Stimulated activated CD8-positive, alpha-beta memory T cell treated with anti-CD3 and anti-CD28 coated beads, Interleukin-4, amount 100 ng/mL, for 4 hours (primary cell): ENCODE measurements at places on chromosomes 5 and 9.

DNA sequence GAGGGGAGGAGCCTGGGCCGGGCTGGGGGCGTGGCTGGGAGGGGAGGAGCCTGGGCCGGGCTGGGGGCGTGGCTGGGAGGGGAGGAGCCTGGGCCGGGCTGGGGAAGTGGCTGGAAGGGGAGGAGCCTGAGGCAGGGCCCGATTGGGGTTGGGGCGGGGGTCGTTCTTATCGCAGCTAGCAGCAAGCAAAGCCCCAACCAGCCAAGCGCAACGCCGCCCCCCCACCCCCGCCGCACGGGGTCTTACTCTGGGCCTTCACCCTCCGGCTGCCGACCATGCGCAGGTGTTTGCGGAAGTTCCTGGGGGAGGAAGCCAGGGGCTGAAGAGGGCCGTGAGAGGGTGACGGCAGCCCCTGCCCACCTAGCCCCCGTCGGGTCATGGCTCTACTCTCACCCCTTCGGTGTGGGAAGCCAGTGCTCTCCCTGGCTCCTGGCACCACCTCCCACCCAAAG lies 5.0 kb downstream of the NSMF start:
- no peak for DNase-seq

GRCh38 chr9:88183798-88184495 lies 45.7 kb upstream of the SPATA31C2 start:
- no peak for DNase-seq

- no peak for DNase-seq
These were observed 124.6 kb upstream of the SARDH start for GRCh38 chr9:133862585-133863256.

- DNase-seq, result no peak
These were observed 92.2 kb downstream of the C5orf15 start for GRCh38 chr5:133876266-133876665.

GRCh38 chr5:146716636-146717035 lies 161.9 kb downstream of the PPP2R2B start:
- no peak for DNase-seq

- DNase-seq, result no peak
These were observed 17.9 kb downstream of the MYO10 start for GRCh38 chr5:16918156-16918555.

- no peak for DNase-seq
These were observed 374.9 kb downstream of the TLE1 start for GRCh38 chr9:81314490-81314889.

DNA sequence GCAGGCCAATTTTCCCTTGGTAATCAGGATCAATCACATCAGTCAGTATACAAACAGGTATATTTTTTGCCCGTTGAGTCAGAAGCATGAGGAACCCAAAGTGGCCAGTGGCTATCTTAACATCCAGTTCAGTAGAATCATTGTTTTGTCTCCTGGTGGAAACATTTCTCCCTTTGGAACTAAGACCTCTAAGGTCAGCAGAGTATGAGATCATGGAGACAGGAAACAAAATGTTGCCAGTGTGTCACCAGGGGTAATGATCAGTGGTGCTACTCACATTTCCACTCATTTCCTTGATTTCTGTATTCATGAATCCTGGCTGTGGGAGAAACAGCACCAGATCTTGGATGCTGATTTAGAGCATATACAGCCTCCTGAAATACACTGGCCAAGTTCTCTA lies 553.0 kb downstream of the CSNK1G3 start:
- no peak for DNase-seq

DNA sequence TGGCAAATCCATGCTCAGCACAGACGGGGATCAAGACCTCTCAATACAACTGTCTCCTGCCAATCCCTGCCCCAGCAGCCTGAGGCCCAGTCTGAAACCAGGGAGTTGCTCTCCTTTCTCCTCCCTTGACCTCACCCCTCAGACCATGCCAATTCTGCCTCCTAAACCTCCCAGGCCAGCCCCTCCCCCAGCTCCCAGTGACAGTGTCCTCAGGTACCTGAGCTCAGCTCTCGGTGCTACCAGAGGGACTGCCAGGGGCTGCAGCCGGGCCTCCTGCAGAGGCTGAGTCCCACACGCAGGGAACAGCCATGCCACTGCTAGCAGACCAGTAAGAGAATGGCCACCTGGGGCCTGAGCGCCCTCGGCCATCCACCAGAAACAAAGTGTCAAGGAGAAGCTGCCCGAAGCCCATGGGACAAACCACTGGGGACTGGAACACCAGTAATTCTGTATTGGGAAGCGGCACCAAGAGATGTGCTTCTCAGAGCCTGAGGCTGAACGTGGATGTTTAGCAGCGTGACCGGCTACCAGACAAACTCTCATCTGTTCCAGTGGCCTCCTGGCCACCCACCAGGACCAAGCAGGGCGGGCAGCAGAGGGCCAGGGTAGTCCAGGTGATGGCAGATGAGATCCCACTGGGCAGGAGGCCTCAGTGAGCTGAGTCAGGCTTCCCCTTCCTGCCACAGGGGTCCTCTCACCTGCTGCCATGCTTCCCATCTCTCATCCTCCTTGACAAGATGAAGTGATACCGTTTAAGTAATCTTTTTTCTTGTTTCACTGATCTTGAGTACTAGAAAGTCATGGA lies 557 bp upstream of the IL3 start:
- no peak for DNase-seq

DNA sequence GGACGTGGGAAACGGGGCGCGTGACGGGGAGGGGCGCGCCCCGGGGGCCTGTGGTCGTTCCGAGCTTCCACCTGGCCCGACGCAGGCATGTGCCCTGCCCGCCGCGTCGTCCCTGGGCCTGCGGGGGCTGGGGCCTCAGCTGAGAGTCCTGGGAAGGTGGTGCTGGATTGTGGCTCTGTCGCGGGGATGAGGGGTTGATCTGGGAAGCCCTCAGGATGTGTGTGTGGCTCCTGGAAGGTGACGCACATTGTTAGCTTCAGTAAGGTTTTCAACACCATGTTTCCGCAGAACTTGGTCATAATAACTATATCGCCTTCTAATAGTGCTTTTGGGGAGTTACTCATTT lies 589.1 kb downstream of the MTRR start:
- DNase-seq, result no peak

- no peak for DNase-seq
These were observed 339.0 kb downstream of the NSG2 start for GRCh38 chr5:174384509-174384947.

DNA sequence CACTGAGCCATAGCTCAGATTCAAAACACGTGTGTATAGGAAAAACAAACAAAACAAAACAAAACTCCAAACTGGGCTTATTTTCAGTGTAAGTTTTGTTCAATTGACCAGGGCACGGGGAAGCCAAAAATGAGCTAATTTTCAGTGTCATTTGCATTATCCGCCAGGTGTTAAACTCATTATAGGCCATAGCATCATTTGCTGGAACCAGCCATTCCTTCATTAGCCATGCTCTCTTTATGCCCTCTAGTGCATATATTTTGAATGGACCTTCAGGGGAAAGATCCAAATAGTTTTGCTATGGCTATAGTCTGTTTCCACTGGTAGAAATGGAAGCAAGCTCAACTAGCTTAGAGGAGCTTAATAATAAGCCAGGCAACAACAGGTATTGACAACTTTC lies 1205.2 kb upstream of the DMAC1 start:
- DNase-seq, result no peak

DNA sequence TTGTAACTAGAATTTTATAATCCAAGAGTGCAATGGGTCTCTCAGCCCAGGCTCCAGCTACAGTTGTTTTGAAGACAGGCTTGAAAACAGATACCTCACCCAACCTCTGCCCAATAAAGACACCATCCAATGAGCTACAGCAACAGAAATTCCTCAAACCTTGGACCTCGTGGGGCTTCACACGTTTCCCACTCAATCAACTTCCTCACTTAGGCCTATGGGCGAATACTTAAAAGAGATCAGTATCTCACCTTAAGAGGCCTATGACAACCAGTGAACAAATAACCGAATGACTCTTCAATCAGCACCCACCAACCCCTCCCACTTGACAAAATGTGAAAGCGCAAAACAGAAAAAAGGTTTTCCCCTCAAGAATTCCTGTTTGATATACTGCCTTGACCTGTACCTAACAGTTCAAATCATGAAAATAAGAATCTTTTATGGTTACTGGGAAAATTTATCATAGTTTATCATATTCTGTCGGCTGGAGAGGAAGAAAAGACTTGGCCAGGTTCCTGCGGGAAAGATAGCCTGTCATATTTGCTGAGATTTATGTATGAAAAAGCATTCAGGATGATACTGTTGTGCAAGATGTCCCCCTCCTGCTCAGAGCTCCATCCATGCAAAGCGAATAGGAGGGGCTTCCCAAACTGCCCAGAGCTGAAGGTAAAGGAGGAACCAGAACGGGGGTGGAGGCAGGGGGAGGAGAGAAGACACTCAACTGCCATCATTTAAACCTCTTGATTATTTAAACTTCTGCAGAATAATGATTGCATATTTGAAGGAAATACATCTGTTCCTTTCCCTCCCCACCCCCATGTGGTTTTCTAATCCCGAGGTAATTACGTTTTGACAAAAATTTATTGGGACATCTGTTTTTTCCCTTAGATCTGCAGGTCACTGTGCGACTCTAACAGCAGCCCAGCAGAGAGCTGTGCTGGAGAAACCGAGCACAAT lies 256.3 kb downstream of the NFIB start:
- no peak for DNase-seq

DNA sequence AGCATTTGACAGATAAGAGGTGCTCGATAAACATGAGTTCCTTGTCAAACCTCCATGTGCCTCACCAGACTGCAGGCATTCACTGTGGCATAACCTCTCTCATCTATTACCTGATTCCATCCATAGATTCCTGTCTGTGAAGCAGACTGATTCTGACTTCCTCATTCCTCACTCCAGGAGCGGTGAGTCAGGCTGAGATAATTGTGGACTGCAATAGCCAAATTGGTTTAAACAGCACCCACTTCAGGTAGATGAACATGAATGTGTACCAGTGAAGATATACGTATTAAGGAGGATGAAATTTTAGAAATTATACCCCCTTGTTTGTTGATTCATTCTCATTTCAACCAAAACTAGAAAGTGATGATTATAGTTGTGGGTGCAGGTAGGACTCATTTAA lies 391.2 kb downstream of the HINT1 start:
- DNase-seq, result no peak

- no peak for DNase-seq
These were observed at the start of gene GDNF for GRCh38 chr5:37839407-37840052. Gene GDNF, minus strand, starts transcription at chr5:37840041. Its CDS starts 5,245 bp downstream, at chr5:37834796.

DNA sequence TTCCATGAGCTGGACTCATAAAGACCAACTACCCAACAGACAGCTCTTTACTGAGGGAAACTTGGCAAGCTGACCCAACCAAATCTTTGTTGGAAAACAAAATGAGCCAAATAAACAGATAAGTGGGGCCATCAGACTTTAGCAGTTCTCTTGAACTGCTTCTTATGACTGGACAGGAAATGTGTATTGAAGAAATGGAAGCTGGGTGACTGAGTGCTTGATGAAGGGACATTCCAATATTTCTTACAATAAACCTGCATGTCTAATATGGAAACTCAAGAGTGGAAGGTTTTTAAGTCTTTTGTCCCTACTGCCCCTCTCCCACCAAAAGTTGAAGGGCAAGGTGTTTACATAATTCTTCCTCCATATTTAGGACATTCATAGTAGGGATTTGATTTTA lies 218.8 kb upstream of the NR4A3 start:
- no peak for DNase-seq

DNA sequence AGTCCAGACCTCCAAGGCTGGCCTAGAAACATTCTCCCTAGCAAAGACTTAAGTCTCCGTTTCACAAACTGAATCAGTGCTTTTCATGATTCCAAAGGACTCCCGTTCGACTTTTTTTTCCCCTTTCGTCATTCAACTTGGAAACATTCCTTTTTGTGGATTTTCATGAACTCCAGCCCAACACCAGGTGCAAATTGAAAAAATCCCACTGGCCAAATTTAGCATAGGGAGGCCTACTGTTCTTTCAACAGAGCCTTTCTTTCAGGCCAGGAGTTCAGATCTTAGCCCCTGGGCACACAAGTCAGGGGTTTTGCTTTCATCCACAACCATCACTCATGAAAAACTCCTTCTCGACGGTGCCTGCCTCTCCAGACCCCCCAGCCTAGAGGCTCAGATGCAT lies 285.3 kb downstream of the PIK3R1 start:
- no peak for DNase-seq

- peak; percentile 91 for DNase-seq
These were observed at the start of gene BNIP1 for GRCh38 chr5:173144200-173145176. Gene BNIP1, plus strand, starts transcription at chr5:173144531. Its CDS starts 15 bp downstream, at chr5:173144546.

DNA sequence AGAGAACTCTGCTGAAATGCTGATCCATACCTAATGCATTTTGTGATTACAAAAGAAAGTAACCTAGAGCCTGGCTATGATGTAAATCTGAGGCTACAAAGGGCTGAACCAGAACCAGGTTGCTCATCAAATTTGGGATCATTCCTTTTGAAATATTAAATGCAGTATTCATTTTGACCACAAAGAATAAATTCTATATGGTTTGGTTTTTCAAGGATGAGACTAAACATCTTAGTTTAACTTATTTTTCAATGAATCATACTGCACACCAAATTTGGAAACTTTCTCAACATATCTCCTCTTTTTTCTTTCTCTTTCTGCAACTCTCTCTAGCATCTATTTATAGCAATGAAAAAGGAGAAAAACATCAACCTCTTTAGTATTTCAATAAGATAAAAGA lies 46.5 kb downstream of the CEMIP2 start:
- DNase-seq, result no peak

- DNase-seq, result no peak
These were observed 82.9 kb downstream of the FEM1C start for GRCh38 chr5:115461506-115462290.

DNA sequence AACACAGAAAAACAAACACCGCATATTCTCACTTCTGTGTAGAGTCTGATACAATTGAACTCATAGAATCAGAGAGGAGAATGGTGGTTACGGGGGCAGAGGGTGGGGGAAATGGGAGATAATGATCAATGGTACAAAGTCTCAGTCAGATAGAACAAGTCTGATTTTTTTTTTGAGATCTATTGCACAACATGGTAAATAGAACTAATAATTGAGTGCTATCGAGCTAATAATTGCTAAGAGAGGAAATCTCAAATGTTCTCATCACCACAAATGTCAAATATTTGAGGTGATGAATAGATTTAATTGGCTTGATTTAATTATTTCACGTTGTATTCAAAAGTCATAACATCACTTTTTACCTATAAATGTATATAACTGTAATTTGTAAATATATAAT lies 121.0 kb upstream of the SPIN1 start:
- no peak for DNase-seq

- peak; percentile 41 for DNase-seq
These were observed 13.4 kb upstream of the TNIP1 start for GRCh38 chr5:151094030-151094851.

DNA sequence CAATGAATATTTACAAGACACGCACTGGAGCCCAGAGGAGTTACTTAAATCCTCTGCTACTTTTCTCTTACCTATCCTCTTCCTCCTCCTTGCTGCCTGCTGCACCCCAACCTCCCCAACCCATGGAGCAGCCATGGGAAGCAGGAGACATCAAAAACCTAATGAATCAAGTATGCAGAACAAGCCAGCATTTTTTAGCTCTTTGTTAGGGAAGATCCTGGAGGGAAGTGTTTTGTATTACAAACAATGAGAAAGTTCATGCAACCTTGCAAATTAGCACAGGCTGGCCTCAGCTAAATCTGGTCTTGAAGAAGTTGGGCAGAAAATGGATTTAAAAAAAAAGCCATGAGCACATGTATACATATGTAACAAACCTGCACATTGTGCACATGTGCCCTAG lies 498.8 kb downstream of the KIF4B start:
- DNase-seq, result no peak
